ENCODE measurements at places on chromosomes 6 and 20.

GRCh38 chr6:218153-219018 is 73.9 kb upstream of the DUSP22 start:
- DNase-seq = no peak

DNA sequence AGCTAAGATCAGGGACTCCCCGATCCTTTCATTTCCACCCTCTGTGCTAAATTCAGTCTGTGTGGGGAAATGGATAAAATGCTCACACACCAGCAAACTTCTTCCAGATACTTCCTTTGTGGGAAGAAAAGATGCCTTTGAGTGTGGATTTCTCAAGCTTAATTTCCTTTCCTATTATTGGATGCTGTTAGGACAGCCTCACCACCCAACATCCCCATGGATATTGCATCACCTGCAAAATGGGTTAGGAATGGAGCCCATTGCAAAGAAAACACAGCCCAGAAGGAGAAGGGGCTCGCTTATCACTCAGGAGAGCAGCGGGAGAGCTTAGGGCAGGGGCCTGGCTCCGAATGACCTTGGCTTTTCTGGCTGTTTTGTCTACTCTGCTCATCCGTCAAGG is 272.2 kb downstream of the CDC5L start:
- DNase-seq = no peak

DNA sequence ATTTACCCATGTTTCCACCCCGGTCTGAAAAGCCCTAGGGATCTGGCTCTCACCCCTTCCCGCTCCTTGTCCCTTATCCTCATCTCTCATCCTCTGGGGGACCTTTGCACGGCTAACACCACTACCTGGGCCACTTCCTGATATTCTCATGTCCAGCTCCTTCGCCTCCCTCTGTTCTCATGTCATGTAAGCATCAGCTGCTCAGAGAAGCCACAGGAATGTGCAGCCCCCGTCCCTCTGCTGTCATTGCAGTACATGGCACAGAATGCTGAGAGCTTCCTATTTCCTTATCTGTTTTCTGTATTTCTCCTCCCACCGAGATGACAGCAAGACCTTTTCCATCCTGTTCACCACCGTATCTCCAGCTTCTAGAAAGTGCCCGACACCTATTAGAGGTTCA is 102.4 kb downstream of the MTHFD1L start:
- no peak for DNase-seq

GRCh38 chr6:41200296-41200900 is 551 bp downstream of the TREML2 start:
- peak; percentile 98 for DNase-seq

DNA sequence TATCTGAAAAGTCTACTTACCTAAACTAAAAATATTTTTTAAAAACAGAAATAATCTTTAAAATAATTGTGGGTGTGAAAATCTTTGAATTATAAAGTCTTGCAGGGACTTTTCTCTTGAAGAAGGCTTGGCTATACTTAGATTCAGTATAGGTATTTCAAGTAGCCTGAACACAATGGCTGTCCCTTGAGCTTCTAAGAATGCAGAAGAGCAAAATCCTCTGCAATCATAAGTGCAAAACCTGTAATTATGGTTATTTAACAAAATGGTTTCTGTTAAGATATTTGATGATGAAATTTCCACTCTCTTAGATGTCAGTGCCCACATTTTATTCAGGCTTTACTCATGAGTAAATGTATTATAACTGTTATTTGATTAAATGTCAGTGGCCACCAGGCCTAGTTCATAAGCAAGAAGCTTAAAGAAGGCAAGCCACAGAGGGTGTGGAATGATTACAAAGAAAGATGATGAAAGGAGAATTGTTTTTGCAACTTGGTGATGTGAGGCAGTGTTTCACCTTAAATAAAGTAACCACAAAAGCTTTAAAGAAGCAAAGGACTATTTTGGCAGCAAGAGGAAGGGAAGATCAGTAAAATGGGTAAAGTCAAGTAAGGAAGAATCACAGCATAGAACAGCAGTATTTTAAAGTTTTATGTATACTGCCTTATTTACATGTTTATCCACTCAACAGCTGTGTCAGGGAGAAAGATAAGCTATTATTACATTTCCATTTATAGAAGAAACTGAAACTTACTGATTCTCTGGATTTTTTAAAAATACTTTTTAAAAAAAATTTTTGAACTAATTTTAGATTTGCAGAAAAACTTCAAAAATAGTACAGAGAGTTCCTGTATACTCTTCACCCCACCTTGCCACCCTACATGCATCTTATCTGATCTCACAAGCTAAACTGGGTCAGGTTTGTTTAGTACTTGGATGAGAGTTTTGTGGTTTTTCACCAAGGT is 351.2 kb upstream of the RUNX2 start:
- DNase-seq = no peak

DNA sequence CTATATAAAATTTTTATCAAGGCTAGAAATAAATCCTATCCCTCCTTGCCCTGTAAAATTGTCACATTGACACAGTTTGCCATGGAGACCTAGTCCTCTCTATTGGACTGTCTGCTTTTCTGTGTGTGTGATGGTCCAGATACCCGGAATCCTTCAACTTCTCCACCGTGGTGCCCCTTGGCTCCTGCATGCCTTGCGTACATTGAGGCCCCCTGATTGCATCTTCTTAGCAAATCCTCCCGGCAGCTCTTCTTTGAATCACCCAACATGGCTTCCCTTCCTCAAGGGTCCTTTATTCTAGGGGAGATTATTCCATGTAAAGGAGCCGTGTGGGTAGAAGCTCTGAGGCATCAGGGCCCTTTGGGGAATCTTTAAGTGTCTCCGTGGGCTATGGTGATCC is 219.5 kb downstream of the CDC5L start:
- no peak for DNase-seq

GRCh38 chr6:52216932-52217575 is 27.2 kb downstream of the IL17F start:
- DNase-seq = no peak

DNA sequence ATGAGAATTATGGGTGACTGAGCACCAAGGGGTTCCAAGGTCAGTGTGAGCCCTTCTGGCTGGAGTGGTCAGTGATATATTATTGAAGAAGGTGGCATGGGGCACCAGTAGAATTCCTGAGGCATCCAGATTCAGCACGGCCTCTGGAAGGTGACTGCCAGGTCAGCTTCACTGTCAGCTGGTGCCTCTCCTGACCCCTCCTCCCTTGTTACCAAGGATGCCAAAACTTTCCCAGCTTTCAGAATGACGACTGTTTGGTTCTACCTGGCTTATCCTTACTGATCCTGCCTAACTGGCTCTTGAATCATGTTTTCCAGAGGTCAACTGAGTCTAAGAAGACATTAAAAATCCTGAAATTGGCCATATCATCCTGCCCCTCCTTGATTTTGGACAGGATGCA is 189.2 kb upstream of the AGPAT4 start:
- DNase-seq = no peak

DNA sequence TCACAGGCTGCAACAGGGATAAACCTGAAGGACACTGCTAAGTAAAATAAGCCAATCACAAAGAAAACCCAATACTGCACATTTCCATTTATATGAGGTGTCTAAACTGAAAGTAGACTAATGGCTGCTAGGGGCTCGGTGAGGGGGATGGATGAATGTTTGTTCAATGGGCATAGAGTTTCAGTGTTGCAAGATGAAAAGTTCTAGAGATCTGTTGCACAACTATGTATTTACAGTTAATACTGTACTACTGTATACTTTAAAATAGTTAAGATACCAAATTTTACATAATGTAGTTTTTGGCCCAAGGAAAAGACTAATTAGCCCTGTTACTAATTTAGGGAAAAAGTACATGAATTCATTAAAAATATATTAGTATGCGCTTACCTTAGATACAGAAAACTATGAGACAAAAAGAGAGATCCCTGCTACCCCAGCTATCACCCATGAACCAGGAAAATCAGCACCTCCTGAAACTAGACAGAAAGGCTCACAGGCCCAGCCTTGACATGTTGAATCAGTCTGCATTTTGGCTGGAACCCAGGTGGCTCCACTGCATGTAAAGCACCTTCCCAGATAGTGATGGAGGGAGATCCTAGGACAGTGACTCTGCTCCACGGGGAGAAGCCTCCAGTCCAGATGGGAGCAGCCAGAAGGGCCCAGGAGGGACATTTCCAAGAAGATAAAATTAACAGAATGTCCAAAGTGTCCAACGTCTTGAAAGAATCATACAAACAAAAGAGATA is 16.1 kb downstream of the HLA-F start:
- DNase-seq = no peak

All from GF-D8 (cell line).